ENCODE measurements at places on chromosomes 1 and 21.

- no peak for DNase-seq
Measured at GRCh38 chr1:62998845-62999649, 215.1 kb downstream of the ATG4C start.

DNA sequence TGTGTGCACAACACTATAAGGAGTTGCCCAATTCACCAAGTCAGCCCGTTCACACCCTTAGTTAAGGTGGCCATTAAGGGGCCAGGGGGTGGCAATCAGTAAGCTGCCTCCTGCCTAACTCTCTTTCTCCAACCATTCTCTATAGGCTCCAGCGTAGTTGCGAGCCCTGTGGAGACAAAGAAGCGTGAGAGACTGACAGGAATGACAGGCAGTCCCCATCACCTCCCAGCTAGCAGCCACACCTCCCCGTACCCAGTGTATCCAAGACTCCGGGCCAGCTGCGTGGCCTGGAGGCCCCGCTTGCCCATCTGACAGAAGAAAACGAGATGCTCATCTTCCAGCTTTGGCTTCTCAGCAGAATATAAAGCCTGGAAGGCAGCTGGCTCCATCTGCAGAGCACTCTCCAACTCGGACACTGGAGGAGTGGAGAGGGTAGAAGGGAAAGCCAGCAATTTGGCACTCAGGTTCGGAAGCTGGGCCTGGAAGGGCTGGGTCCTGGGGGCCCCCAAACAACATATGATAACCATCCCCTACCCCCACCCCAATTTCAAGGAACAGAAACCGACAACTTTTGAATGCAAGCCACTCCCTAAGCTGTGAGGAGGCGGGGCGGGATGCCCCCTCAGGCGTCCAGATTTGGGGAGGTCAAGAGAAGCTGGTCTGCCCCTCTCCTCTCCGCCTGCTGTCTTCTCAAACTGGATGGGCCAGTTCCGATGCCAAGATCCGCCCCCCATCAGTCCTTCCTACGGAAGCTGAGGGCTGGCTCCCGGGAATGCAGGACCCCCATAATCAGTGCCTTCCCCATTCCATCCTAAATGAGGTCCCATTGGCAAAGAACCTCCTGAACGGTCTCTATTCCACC, 872 bp downstream of the TSTD1 start:
- DNase-seq: no peak

DNA sequence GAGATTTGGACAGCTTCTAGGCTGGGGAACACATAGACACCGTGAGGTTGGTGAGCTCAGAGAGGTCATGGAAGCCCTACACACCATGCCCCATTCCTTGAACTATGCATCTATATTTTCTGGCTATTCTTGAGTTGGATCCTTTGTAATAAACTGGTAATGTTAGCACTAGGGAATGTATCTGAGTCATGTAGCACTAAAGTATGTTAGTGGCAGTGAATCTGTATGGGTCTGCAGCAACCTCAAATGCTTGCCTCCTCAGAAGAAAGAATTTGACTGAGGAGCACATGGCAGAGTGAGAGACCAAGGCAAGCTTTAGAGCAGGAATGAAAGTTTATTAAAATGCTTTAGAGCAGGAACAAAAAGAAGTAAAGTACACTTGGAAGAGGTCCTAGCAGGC, 43.7 kb upstream of the LRRC7 start:
- no peak for DNase-seq

DNA sequence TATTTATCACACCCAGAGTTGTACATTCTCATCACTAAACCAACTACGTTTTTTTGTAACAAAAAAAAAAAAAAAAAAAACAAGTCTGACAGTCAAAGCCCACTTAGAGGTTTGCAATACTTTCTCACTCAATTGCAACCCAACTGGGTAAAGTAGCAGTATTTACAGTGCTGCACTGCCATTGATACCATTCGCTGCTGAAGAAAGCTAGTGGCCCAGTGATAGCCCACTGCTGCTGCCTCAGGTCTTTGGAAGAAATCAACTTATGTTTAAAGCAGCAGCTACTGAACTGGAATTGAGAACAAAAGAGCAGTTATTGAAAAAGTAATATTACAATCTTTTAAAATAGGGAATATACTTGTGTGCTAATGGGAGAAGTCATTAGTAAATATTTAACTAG, 2.7 kb downstream of the HNRNPU start:
- DNase-seq: peak; percentile 42

- peak; percentile 1 for DNase-seq
Measured at GRCh38 chr21:18449605-18450550, 46.3 kb upstream of the TMPRSS15 start.

GRCh38 chr1:41580520-41581172, 96.2 kb upstream of the EDN2 start:
- DNase-seq: no peak

DNA sequence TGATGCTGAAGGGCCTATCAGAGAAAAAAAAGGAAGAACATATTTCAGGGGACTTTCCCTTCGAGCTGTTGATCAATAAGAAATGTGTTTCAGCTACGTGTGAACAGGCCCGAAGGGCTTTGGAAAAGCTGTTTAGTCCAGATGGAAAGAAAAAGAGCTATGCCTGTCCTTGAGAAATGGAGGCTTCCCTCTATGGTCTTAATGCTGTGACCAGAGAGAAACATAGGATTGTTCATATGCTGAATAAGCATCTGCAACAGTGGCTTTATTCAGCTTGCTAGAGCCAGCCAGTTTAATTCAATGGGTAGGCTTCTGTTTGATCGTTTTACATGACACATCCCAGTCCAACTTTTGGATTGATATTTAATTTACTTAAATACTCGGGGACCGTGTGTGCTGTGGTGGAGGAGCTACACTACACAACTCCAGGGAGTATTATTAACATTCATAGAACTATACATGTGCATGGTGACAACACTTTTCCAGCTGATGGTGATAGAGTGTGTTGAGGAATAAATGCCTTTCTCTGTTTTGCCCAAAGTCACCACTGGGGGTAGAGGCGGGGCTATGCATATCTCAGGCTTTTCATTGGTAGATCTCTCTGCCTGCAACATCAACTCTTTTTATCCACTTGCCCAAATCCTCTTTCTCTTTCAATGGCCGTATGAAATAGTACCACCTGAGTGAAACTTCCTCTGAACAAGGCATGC, 106.7 kb upstream of the C8B start:
- no peak for DNase-seq

DNA sequence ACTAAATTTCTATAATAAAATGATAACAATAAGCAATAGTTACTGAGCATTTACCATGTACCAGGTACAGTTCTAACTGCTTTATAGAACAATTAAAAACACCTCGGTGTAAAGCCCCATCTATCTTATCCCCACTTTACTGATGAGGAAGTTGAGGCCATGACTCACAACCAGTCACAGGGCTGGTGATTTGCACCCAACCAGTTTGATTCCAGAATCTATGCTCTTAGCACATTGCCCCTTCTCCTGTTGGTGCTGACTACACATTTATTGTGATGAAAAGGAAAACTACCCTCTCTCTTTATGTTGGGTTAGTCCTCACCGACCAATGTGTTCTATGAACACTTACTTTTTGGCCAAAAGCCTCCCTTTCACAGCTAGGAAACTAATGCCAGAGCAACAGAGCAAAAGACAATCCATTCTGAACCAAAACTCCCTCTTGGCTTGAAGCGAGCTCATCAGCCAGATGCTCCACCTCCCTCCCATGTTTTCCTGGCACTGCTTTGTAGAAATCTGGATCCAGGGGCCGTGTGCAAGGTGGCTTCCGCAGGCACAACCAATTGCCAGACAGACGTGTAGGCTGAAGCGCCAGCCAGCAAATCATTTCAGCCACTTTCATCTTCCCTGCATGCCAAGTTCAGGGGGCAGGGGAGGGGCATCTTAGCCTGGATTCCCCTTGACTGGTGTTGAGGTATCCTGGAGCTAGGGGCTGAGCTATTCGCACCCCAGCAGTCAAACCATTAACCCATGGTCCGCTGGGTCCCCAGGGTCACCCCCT, 32.0 kb upstream of the SLC30A1 start:
- DNase-seq: no peak
